DMS79 treated with DMSO at 0.1 percent for 48 hours (cell line): ENCODE measurements at places on chromosomes 13 and 19.

DNA sequence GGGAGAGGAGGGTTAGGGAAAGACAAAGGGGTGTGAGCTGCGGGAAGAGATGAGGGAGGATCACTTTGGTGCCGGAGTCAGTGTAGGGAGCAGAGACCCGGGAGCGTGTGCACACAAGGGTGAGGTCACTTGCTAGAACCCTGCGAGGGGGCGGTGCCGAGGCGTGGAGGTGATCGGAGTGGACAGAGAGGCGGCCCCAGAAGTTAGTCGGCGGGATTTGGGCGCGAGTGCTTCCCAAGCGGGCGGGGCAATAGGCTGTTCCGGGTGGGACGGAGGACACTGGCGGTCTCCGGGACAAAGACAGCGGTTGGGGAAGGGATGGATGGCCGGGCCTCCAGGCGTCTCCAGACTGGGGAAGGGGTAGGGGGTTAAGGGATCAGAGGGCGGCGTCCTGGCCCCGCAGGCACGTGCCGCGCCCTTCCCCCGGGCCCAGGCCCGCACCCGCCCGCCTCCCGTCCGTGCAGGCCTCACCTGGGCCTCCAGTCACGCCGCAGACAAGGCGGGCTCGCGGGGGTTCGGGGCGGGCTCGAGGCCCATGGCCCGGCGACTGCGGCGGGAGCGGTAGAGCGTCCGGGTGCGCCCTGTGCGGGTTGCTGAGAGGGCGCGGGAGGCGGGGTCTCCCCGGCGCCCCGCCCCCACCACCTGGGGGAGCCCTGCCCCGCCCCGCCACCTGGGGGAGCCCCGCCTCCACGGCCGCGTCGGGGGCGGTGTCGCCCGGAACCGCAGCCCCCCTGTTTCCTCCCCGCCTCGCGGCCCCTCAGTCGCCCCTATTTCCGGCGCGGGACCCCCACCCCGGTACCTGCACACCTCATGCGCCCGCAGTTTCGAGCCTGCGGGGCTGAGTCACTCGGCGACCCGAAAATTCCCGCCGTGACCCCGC lies at the start of gene LPAR2:
LPAR2 (minus strand) TSS at position 600 of the 880 bp plus-strand sequence. CDS start 945 bp downstream, outside the sequence.
- DNase-seq, result peak; percentile 75

DNA sequence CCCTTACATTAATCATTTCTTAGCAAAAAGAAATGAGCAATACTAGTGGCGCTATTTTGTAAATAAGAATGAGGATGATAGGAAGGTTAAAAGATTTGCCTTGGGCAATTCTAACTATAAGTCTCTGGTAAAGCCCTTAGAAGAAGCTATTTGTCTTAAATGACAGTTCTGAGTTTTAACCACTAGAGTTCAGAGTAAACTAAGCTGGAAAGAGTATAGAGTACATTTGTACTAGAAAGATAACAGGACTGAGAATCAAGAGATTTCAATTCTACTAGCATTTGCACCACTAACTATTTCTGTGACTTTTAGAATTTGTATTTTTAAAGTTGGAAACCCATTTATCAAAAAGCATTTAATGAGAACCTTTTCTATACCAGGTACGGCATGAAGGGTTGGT lies 750.3 kb downstream of the OLFM4 start:
- no peak for DNase-seq

- DNase-seq, result peak; percentile 33
These were observed 51.4 kb upstream of the KCTD15 start for GRCh38 chr19:33745297-33745696.

DNA sequence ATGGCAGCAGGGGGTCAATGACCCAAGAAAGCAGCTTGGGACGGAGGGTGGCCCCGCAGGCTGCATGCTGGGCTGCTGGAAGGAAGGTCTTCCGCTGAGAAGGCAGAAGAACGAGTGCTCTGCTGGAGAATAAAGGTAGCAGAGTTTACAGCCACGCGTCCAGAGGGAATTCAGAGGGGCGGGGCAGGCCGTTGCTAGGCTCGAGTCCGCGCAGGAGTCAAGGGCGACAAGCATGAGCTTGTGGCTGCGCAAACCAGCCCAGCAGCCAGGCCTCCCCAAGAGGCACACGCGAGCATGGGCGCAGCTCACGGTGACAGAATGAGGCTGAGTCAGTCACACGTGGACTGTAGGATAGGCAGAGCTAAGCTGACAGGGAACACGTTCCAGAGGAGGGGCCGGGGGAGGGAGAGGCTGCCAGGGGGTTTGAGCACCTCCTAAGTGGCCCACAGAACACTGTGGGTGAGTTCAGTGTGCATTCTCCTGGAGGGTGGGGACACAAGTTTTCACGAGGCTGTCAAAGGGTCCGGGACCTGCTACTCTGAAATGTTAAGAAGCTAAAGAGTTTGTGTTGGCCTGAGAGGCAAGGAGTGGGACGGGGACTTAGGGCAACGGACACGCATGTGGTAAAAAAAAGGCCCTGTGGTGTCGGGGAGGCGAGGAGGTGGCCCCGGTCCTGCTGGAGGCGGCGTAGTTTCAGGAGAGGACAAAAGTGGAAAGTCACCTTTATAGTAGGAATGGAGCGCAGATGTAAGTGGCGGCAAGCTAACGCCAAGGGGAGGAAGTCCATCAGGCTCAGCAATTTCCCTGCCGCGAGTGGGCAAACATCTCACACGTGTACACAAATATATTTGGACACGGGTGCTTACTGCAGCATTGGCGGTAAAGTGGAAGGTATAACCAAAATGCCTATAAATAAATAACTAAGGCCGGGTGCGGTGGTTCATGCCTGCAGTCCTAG lies 17.7 kb downstream of the RFX2 start:
- peak; percentile 90 for DNase-seq

- peak; percentile 62 for DNase-seq
These were observed 146.3 kb downstream of the DCLK1 start for GRCh38 chr13:35984776-35985453.

DNA sequence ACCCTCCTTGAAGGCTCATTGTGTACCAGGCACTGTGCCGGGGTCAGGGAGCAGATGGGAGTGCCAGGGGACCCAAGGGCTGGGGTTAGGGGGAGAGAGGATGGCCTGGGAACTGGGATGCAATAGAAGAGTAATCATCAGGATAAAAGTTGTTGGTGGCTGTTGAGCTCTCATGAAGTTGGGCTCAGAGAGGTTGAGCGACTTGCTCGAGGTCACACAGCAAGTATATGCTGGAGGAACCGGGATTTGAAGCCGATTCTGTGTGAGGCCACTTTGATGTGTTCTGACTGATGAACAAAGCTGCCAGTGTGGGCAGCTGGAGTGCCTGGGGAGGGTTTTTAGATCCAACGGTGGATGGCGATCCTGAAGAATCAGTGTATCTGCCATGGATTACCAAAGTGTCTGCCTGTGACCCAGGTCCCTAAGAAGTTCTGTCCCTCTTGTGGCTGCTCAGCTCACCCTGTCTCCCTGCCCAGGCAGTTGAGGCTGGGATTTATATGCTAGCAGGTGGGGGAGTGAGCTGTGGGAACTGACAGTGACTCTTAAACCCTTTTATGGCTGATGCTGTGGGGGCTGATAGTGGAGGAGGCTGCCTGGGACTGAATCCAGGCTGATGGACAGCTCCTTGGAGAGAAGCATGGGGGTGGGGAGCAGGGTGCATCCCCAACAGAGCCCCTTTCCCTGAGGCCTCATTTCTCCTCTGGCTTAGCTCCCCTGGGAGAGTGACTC lies 8.3 kb downstream of the ARHGEF18 start:
- no peak for DNase-seq

DNA sequence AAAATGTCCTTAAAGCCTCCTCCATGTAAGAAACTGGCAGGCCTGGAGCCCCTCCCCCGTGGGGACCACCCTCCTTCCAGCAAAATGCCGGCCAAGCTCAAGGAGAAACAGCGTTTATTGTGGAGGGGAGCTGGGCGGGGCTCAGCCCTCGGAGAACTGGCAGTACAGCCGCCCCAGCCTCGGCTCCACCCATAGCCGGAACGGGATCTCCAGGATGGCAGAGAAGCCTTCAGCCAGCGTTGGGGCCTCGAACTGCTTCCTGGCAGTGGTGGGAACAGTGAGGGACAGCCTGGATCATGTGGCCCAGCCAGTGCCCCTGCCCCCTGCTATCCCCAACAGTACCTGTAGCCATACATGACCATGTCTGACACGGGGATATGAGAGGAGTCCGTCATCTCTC lies 6.3 kb downstream of the PNKP start:
- DNase-seq, result no peak

GRCh38 chr19:32373585-32374295 lies 28.3 kb downstream of the ZNF507 start:
- DNase-seq, result no peak

- DNase-seq, result no peak
These were observed 47.7 kb downstream of the ZMYM2 start for GRCh38 chr13:20006206-20006605.

DNA sequence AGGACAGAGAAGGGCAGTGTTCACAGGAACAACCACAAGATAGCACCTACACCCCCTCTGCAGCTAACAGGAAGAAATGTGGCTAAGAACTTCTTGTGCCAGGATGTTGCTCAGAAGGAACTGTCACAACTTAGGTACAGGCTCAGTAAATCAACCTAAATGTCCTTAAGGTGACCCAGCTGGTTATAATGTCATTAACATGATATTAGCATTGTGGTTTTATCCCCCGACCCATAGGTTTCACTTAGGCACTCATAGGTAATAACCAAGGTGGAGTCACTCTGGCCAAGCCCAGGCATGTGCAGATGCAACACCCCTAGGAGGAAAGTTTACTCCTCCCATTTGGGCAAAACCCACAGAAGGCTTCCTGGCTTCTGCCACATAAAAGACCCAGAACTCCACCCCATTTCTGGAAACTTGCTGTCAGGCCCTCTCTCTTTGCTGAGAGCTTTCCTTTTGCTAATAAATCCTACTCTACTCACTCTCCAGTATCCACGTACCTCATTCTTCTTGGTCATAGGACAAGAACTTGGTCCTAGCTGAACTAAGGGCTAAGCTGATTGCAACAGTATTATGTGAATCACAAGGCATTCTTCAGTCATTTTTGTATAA lies 951.3 kb downstream of the SLITRK5 start:
- no peak for DNase-seq

DNA sequence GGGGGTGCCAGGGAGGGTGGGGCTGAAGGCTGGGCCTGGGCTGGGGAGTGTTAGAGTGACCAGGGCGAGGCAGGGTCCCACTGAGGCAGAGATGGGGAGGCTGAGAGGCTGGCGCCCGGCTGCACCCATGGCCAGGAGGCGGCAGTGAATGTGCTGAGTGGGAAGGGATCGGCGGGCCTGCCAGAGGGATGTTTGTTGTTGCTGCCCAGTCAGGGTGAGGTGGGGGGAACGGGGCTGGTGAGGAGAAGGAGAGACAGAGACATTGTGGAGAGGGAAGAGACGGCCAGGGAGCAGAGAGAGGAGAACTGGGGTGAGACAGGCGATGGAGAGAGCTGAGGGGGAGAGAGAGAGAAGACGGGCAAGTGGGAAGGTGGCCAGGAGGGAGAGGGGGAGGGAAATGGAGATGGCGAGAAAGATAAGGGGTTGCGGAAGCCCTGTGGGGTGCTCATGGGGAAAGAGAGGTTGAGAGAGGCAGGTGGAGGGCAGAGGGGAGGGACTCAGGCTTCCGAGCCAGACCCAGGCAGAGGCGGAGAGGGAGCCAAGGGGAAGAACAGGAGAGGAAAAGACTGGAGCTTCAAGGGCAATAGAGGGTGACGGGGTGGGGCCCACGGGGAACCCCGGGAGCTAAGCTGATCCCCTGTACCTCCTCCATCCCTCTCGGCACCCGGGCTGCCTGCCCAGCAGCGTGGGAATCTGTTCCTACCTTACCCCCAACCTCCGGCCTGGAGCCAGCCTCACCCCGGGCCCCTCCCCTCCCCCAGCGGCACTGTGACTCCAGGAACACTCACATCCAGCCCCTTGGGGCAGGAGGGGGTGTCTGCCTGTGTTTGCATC lies 690 bp upstream of the B3GNT8 start:
- peak; percentile 80 for DNase-seq

DNA sequence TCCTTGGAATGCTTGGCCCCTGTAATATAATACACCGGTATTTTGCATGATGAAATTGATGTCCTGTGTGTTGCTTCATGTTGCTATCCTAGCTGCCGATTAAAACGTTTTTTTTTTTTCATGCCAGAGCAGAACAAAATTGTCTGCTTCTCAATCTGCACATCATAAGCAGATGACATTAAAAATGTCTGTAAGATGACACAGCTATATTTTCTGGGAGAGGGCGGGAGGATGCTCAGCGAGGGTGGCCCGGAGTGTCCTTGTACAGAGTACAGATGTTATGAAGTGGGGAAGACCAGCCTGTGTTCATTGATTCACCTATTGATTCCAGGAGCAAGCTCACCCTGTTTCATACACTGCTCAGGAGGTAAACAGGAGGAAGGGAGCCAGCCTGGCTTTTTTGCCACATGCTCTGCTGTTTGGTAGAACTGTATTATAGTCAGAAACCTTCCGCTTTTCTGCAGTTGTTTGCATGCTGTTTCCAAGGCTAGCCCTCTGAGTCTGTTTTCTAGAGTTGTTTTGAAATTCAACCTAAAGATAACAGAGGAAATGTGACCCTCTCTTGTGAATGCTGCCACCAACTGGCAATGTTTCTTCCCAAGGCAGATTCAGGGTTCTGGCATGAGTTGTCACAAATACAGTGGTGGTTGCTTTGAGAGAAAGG lies 4.7 kb upstream of the IRS2 start:
- DNase-seq, result peak; percentile 78

GRCh38 chr19:16764280-16764679 lies 44.6 kb downstream of the NWD1 start:
- DNase-seq, result no peak

GRCh38 chr13:50243931-50244330 lies 228.7 kb downstream of the KCNRG start:
- no peak for DNase-seq

DNA sequence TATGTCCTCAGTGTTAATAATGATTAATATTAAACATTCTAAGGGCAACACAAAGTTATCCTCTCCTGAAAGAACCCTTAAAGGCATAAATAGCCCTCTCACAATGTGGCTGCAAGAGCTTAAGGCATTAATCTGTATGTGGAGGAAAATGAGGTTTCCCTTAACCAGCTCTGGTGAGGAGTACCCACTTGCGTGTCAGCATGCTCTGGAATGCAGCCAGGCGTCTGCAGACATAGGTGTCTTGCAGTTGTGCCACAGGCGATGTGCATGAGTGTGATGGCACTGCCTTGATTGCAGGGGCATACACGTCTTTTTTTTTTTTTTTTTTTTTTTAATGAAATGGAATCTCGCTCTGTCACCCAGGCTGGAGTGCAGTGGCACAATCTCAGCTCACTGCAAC lies 91.9 kb downstream of the RAB20 start:
- no peak for DNase-seq

GRCh38 chr19:31498781-31499180 lies 149.5 kb upstream of the TSHZ3 start:
- DNase-seq, result no peak

GRCh38 chr13:113792886-113793717 lies 34.1 kb downstream of the TMEM255B start:
- DNase-seq, result no peak

DNA sequence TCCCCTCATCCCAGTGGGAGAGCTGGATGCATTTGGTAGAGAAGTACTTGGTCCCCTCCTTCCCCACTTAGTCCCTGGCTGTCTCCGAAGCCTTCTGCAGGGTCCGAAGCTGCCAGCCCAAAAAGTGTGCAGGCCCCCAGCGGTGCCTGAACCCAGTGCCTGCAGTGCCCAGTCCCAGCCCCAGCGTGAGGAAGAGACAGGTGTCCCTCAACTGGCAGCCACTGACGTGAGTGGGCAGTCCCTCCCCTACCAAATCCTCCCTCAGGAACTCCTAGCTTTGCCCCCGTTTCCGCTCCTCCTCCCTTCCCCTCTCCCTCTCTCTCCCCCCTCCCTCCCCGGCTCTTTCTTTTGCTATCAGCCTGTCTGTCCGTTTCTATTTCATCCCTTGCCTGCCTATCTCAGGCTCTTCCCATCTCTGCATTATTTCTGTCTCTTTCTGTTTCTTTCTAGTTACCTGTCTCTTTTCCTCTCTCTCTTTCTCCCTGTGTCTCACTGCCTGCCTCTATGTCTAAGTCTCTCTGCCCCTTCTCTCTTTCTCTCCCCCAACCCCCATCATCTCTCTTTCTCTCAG lies 1.8 kb upstream of the LTBP4 start:
- DNase-seq, result no peak
